ENCODE measurements at places on chromosomes 5 and 9.

DNA sequence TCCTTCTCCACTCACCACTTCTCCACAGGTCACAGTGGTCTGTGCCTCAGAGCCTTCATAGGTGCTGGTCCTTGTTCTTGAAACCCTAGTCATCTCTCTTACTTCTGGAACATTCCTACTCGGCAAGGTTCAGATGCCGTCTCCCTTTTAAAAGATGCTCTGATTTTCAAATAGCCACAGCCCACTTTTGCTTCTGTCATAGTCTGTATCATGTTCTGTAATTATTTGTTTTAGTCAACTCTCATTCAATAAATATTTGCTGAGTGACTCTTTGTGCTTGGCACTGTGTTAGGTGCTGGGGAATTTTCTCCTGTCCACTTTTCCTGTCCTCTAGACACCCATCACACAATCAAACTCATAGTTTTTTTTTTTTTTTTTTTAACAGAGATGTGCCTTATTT, 181.3 kb upstream of the IL12B start:
- H3K4me3 ChIP-seq: no peak overlapping the region
- H3K27me3 ChIP-seq: no peaks in the 10 kb centered on the region
- no peaks in the 10 kb centered on the region for H3K4me1 ChIP-seq

DNA sequence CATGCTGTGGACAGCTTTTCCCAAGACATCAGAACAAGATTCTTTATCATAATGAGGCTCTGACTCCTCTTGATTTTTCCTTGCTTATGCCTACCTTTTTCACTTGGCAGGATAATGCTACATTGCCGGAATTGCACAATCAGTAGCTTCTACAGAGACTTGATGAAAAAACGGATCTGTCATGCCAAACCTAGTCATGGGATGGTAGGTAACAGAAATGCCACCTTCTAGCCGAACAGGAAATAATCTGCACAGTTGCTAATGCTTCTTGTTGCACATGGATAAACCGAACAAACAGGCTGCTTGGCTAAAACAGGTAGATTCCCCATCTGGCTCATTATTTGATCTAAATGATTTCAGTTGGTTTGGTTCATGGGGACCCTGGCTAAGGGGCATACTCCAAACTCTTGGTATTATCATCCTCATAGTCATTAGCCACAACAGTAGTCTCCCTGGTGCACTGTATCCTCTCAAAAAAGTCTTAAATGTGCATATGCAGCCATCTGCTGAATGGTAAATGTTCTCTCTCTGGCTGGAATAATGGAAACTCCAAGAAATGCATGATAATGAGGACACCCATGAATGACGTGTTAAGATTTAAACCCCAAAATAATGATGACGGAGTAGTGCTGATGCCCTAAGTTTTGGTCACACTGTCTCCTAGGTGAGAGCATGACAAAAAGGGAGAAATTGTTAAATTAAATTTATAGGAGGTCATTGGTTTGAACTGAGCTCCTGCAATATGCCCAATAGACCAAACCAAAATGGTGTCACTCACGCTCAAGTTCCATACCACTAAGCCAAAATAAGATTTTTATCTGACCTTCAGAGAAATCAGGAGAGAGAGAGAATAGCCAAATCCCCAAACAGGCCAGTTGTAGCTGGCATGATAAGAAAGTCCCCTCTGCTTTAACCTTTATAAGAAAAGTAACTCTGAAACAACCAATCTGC, 47.0 kb downstream of the RAPGEF1 start:
- H3K36me3 ChIP-seq: peaks cover 5% of the 10 kb centered on the region
- H3K4me1 ChIP-seq: peaks cover 16% of the 10 kb centered on the region
- H3K27ac ChIP-seq: no peak overlapping the region
- H3K4me3 ChIP-seq: no peak overlapping the region
- H3K27me3 ChIP-seq: no peaks in the 10 kb centered on the region
- DNase-seq: no peak

- no peaks in the 10 kb centered on the region for H3K4me1 ChIP-seq
- no peak overlapping the region for H3K4me3 ChIP-seq
- H3K27me3 ChIP-seq: no peaks in the 10 kb centered on the region
- no peak for DNase-seq
Measured at GRCh38 chr9:86547571-86547970, 193.4 kb upstream of the TUT7 start.

GRCh38 chr5:103138202-103138690, 18.1 kb downstream of the PPIP5K2 start:
- H3K4me3 ChIP-seq: no peak overlapping the region
- H3K27me3 ChIP-seq: no peaks in the 10 kb centered on the region
- H3K36me3 ChIP-seq: peaks cover 85% of the 10 kb centered on the region
- no peak overlapping the region for H3K27ac ChIP-seq
- no peak for DNase-seq
- no peaks in the 10 kb centered on the region for H3K4me1 ChIP-seq

DNA sequence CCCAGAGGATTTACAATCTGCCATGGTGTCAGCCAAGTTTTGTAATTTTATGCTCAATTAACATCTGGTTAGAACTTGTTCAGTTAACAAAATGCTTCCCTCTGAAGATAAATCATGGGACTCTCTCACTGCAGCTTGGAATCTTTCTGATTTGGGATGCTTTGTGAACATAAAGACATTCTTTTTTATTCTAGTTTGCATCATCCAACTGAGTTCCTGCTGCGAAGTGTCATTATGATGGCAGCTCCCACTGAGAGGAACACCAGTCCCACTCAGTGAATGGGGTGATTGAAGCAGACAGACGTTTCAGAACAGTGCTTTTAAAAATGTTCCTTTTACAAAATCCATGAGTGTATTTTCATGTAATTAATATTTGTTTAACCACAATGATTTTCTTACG, 863.8 kb downstream of the TLE4 start:
- H3K4me1 ChIP-seq: no peaks in the 10 kb centered on the region
- no peak overlapping the region for H3K27ac ChIP-seq
- H3K36me3 ChIP-seq: no peaks in the 10 kb centered on the region
- H3K27me3 ChIP-seq: no peaks in the 10 kb centered on the region

DNA sequence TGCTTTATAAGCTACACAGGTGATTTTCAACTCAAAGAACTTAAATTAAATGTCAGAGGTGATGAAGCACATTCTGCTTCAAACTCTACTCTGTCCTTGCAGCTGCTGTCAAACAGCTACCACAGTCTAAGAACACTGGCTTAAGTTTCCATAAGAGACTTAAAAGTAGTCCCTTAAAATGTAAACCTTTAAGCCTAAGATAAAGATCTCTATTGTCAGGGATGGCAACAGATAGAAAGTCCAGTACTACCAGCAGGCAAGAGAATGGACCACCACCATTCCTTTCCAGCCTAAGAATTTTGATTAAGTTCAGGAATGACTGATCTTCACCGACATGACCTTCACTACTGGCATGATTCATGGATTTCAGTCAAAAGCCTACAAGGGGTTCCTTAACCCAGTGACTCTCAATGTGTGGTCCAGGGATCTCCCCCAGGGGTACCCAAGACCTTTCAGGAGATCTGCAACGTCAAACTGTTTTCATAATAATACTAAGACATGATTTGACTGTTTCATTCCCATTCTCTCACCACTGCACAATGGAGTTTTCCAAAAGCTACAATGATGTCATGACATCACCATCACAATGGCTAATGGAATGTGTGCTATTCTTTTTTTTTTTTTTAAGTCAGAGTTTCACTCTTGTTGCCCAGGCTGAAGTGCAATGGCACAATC, 41.1 kb upstream of the PLPP6 start:
- no peak overlapping the region for H3K4me3 ChIP-seq
- DNase-seq: no peak
- no peaks in the 10 kb centered on the region for H3K36me3 ChIP-seq
- H3K27me3 ChIP-seq: no peaks in the 10 kb centered on the region
- no peaks in the 10 kb centered on the region for H3K4me1 ChIP-seq

GRCh38 chr5:133232435-133232834, 180.6 kb downstream of the HSPA4 start:
- H3K27me3 ChIP-seq: no peaks in the 10 kb centered on the region
- H3K36me3 ChIP-seq: no peaks in the 10 kb centered on the region
- DNase-seq: no peak
- H3K27ac ChIP-seq: no peak overlapping the region

DNA sequence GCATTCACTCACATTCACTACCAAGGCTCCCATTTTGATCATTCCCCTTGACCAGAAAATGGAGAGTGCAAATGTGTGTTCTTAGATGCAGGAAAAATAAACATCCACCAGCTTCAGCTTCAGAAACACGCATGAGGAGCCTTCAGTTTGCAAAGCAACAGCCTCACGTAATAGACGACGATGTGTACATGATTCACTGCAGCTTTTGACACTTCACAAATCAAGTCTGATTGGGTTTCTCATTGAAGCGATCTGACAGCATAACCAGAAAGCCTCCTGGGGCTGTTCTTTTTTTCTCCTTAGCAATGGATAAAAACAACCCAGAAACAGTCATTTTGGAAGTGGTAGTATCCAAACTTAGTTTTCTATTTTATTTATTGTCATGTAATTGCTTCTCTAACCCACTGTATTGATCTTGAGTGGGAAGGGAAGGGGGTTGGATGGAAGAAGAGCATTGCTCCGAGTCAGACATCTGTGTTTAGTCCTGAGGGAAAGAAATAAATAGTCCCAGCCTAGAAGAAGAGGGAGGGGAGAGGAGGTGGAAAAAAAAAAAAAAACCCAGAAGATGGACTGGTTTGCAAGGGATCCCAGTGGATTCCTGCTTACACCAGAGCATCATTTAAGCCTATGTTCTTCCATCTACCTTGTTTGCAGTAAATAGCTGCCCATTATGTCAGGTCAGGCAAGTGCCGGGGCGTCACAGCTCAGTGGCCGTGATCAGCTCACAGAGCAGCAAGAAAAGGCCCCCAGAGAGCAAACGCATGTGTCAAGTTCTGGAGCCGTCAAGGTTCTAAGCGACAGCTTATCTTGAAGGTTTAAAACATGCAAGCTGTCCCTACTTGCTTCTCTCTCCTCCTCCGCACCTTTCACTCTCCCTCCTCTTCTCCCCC, 190.2 kb upstream of the SNX2 start:
- no peaks in the 10 kb centered on the region for H3K4me1 ChIP-seq
- DNase-seq: no peak
- no peaks in the 10 kb centered on the region for H3K36me3 ChIP-seq
- H3K27ac ChIP-seq: no peak overlapping the region

DNA sequence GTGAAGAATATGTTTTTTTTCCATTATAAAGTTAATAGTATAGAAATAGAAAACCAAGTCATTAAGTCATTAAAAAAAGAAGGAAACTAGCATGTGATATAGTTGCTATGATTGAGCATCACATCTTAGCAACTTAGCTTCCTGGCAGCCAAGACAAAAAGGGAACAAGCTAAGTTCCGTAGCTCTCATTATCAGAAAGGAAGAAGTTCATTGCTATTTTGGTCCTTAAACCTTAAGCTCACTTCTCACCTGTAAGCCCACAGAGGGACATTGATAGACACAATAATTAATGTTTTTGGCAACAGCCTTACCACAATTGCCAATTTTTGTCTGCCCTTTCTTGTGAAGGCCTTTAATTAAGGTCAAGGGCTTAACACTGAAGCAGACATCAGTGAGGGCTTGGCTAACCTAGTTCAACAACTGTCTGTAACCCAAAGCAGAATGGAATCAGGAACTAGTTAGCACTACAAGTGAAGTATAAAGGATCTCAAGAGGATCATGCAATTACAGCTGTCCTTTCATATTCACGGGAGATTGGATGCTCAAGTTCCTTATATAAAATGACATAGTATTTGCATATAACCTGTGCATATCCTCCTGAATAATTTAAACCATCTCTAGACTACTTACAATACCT, 24.0 kb upstream of the KLF4 start:
- no peaks in the 10 kb centered on the region for H3K36me3 ChIP-seq
- peaks cover 22% of the 10 kb centered on the region for H3K4me1 ChIP-seq
- peak overlapping the region; percentile 96 for H3K27ac ChIP-seq
- no peaks in the 10 kb centered on the region for H3K27me3 ChIP-seq

- DNase-seq: peak; percentile 23
- H3K4me3 ChIP-seq: no peak overlapping the region
- H3K4me1 ChIP-seq: peaks cover 5% of the 10 kb centered on the region
- no peaks in the 10 kb centered on the region for H3K36me3 ChIP-seq
Measured at GRCh38 chr9:636931-637591, 204.4 kb upstream of the DMRT1 start.

DNA sequence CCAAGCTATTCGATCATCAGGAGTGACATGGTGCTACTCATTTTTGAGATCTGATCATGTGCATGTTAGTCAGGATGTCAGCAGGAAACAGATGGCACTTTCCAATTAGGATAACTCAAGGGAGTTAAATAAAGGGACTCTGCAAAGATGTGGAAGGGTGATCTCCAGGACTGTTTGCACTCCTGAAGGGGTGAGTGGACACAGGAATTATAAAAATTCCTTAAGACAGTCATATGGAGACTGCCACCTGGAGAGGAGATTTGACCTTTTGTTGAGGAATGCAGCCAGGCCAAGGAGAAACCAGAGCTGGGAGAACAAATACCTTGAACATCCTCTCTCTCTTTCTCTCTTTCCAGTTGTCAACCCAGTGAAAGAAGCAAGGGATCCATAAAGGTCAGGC, 189.1 kb downstream of the GABRG2 start:
- no peaks in the 10 kb centered on the region for H3K27me3 ChIP-seq
- H3K36me3 ChIP-seq: no peaks in the 10 kb centered on the region
- DNase-seq: no peak
- no peaks in the 10 kb centered on the region for H3K4me1 ChIP-seq

DNA sequence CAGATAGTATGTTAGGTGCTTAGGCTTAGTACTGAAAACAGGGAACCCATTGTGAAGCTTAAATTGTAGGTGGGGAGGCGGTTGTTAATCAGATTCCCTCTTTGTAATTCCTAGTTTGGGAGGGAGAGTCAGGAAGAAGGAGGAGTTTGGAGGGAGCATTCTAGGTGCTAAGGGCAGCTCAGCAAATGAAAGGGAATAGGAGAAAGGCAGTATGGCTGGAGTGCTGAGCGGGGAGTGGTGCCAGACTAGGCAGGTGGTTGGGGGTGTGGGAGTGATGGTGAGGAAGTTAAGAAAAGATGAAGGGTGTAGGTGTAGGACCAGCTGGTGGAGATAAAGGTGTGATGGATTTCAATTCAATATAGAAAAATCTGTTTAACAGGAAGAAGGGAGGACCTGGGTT, 11.1 kb upstream of the GARNL3 start:
- no peak overlapping the region for H3K4me3 ChIP-seq
- no peaks in the 10 kb centered on the region for H3K27me3 ChIP-seq
- H3K36me3 ChIP-seq: no peaks in the 10 kb centered on the region
- no peaks in the 10 kb centered on the region for H3K4me1 ChIP-seq
- DNase-seq: no peak

DNA sequence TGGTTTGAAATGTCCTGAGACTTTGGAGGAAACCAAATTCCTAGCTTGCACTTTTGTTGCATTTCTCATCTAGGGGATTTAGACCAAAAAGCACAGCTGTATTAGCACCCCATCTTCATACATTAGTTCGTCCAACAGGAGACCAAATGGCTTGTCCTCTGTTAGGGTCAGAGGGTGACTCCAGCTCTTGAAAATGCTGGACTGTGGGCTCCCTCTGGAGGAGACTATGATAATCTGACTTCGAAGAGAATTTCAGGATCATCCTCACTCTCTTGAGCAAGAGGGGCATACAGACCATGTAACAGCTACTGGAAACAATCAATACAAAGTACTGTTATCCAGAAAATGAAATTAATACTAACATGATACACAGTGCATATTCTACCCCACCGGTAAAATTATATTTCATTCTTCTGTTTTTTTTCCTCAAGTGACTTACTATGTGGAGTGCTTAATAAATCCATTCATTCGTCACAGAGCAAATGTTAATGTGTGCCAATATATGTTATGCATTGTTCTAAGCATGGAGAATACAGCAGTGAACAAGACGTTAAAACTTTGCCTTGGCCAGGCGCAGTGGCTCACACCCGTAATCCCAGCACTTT, 63.7 kb upstream of the PPP2CA start:
- no peaks in the 10 kb centered on the region for H3K27me3 ChIP-seq
- no peaks in the 10 kb centered on the region for H3K36me3 ChIP-seq
- no peaks in the 10 kb centered on the region for H3K4me1 ChIP-seq
- no peak overlapping the region for H3K27ac ChIP-seq
